ENCODE measurements at places on chromosomes 2 and 18.

- DNase-seq = no peak
Measured at GRCh38 chr18:34458410-34458977, 233.8 kb upstream of the NOL4 start.

- peak; percentile 76 for DNase-seq
Measured at GRCh38 chr2:45860136-45861121, 209.0 kb downstream of the PRKCE start.

GRCh38 chr18:9328776-9329175, 5.8 kb upstream of the TWSG1 start:
- DNase-seq = no peak

DNA sequence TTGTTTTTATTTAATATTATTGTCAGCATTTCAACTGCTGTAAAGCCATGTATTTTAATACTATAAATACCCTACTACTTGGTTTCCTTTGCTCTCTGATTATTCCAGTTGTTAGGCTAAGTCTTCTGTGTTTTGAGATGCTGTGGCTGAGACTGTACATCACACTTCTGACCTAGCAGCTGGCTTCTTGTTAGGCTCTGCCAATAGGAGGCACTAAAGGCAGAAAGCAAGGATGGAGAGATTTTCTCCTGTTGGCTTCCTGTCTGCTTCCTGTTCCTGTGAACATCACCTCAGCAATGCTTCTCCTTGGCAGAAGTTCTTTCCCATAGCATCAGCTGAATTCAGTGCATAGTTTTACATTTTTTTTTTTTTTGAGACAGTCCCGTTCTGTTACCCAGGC, 68.3 kb upstream of the YPEL5 start:
- DNase-seq = no peak

- DNase-seq = no peak
Measured at GRCh38 chr2:128435576-128436478, 117.2 kb upstream of the HS6ST1 start.

- no peak for DNase-seq
Measured at GRCh38 chr2:227161947-227162346, 2.1 kb downstream of the COL4A4 start.

GRCh38 chr2:235605312-235606003, 111.6 kb downstream of the AGAP1 start:
- peak; percentile 99 for DNase-seq

DNA sequence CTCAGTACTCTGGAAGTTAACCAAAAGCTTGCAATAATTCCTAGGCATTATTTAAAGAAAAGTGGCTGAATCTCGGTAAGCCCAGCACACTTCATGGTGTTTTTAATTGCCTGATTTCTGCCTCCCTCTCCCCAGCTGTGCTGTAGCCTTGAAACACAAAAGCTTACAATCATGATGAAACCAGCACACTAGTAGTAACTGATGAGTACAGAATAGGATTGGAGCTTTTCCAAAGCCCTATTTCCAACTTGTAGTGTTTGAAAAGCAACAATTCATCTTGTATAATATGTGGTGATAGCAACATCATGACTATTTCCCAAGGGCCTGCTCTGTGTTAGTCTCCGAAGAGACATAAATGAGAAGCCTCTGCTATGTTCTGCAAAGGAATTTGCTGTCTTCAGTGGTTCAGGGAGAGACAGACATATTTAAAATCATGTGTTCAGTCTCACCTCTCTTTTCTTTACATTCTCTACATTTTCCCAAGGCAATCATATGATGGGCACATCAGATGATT, 1015.0 kb downstream of the BCL11A start:
- DNase-seq = no peak

DNA sequence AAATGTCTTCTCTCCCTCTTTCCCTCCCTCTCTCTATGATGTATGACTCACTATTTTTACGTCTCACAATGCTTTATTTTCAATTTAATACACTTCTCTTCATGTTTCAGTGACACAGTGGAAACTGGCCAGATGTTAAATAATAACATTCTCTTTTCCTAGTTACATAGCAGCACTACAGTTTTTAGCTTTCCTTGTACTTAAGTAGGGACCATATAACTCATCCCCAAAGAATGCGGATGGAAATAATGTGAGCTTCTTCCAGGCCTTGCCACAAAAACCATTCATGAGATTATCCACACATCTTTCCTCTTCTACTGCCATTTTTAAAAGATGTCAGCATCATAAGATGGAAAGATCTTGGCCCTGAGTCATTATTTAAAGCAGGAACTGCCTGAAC, 789.4 kb downstream of the LRP1B start:
- peak; percentile 80 for DNase-seq

GRCh38 chr18:33369711-33370449, 70.6 kb downstream of the CCDC178 start:
- DNase-seq = no peak

- DNase-seq = no peak
Measured at GRCh38 chr2:10393640-10393982, 54.5 kb downstream of the ODC1 start.

DNA sequence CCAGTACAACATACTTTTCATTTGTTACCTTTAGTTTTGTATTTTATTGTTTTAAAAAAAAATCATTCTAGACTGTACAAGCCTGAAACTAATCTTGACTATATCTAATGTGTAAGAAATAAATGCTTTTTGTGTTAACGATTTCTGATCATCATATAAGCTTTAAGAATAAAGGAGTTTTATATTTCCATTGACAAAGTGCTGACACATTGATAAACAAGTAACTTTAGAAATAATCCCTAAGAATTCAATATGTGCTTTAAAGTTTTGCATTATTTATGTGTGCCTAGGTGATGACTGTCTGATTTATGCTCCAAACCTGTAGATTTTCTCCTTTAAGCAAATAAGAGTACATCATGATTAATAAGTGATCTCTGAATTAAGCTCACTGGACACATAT, 247.2 kb upstream of the BOD1L2 start:
- DNase-seq = no peak

GRCh38 chr2:10550206-10551001, 102.3 kb upstream of the ODC1 start:
- no peak for DNase-seq

- no peak for DNase-seq
Measured at GRCh38 chr2:7552825-7553570, 635.8 kb downstream of the RNF144A start.

DNA sequence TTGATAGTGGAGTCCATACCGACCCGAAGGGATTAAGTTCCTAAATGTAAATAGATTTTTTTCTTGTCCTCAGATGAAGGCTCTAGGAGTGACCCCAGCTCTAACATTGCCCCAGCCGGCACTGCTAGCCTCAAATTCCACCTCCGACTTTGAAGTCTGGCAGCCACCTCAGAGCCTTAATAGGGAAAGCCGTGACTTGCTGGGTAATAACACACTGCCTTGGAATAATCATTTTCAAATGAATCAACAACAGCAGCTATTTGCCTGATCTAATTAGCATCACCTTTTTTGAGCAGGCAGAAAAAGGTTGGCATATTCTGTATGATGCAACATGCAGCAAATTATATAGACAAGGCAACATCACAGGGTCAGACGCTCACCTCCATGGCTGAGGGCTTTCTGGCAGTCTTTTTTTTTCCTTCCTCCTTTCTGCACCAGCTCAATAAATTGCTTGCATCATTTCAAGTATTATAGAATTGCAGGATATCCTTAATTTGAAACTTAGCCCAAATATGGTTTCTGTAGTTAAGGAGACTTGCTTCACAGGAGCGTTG, 276.5 kb upstream of the ATP5MC3 start:
- DNase-seq = no peak

DNA sequence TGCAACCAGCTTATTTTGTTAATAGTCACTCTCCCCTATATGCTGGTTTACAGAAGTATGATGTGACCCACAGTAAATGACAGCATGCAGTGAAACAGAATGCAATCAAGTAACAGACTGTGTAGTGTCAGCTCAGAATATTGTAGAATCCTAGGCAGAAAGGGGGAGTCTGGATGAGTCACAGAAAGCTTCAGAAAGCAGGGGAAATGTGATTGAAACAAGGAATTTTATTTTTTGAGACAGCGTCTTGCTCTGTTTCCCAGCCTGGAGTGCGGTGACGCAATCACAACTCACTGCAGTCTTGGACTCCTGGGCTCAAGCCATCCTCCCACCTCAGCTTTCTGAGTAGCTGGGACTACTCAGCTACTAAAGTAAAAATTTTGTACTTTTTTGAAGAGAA, 219.9 kb upstream of the FBXO11 start:
- peak; percentile 14 for DNase-seq

DNA sequence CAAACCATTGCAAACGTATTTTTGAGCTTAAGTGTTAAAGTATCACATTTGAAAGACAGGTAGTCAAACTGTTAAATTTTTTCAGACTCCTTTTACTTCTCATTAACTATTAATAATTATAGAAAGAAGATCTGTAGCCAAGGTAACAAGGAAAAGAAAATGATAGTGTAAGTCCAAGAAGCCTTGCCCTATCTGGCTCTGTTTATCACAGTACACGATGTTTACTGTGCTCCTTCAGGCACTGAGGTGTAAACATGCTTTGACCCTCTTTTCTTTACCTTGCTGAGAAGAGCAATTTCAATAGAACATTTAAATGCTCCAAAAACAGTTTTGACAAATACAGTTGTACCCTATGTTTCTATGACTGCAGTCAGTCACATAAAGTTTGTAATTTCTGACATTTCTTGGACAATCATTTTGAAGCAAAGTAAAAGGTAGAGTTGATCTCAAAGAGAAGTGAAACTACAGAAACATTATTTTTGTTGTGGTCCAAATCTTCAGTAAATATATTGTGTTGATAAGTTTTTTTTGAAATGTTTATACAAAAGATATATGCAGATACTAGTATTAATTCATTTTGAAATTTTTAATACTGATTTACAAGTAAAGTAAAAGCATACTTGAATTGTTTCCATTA, 152.6 kb upstream of the KYNU start:
- no peak for DNase-seq

DNA sequence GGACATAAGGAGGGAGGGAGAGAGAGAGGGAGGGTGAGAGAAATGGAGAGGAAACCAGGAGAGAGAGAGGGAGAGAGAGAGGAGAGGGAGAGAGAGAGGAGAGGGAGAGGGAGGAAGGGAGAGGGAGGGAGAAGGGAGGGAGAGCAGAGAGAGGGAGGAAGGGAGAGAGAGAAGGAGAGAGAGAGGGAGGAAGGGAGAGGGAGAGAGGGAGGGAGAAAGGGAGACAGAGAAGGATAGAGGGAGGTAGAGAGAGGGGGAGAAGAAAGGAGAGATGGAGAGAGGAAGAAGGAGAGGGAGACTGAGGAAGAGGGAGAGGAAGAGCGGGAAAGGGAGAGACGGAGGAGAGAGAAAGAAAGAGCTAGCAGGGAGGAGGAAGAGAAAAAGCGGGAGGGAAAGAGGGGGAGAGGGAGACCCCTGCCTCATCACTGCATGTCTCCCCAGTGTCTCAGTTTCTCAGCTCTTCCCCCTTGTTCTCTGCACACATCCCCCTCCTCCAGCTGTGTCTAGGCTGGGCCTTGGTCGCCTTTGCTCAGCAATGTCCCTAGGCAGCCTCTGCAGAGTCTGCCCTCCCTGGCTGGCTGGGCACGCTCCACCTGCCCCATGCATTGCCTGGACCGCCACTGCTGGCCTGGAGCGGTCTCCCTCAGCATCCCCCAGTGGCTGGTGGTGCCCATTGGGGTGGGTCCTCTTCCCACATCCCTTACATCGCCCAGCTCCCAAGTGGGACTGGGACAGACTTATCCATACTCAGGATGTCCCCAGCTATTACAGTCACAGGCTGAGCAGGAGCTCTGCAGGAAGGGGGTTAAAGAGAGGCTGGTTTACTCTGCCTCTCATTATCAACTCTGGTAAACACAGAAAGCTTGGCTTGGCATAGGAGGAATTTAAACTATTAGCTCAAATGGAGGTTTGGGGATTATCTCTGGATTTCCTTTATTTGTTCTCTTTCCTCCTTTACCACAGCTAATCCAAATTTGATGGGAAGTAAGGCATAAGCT, 85.7 kb upstream of the APCDD1 start:
- DNase-seq = no peak

DNA sequence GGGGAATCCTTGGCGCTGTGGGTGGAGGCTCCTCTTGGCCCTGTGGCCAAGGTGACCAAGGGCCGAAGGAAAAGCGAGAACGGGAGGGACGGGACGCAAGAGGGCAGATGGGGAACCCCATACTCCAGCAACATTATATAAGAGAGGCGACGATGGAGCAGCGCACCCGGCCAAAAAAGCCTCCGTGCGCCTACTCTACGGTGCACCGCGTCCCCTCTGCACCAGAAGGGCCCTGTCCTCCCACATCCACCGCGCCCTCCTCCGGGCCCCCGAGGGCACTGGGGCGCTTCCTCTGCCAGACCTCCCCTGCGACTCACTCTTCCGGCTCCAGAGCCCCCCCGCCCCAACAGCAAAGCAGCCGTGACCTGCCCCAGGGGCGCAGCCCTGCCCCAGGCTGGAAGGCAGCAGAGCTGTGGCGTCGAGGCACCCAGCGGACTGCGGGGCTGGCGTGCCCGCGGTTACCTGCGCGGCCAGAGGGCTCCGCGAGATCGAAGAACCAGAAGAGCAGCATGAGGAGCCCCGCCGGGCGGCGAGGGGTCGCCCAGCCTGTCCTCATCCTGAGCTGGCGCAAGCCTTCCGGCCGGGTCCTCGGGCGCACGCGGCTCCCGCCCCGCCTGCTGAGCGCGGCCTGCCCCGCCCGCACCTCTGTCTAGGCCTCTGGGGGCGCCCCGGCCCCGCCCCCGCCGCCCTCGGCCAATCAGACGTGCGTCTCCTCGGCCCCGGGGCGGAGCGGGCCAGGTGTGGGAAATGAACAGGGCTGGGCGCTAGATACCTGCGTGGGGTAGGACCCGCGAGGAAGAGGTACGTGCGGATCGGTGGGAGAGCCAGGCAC, 106.3 kb upstream of the CD302 start:
- no peak for DNase-seq

DNA sequence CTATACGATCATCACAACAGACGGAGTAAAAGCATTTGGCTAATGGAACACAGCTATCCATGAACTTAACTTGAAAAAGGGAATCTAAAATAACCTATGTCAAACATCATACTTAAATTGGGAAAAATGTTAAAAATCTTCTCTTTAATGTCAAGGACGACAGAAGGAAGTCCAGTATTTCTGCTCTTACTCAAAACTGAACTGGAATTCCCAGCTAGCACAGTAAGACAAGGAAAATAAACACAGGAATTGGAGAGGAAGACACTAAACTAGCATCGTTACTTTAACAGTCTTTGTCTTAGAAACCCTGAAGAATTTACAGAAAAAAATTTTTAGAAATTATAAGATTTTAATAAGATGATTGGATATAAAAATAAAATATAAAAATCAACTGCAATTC, 112.6 kb downstream of the HDAC4 start:
- DNase-seq = no peak

DNA sequence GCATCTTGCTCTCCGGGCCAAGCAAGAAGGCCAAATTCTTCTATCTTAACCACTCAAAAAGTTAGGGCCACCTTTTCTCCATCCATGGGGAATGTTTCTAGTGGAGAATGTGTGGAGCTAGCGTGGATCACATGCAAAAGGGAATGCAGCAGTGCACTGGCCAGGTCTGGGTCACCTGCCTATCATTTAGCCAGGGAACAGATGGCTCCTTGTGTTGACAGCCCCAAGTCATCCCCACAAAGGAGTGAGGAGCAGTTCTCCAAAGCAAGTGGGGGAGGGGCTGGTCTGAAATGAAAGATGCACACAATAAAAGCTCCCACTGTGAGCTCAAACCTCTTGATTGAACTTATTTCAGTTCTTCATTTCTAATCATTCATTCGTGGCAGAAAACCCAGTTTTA, 19.1 kb downstream of the EPB41L3 start:
- DNase-seq = no peak

GRCh38 chr2:173118395-173118794, 42.7 kb downstream of the MAP3K20 start:
- DNase-seq = no peak
